ENCODE measurements at places on chromosomes 12 and 14.

- no peak for DNase-seq
Observed at GRCh38 chr12:42003031-42003430, 141.6 kb downstream of the GXYLT1 start.

DNA sequence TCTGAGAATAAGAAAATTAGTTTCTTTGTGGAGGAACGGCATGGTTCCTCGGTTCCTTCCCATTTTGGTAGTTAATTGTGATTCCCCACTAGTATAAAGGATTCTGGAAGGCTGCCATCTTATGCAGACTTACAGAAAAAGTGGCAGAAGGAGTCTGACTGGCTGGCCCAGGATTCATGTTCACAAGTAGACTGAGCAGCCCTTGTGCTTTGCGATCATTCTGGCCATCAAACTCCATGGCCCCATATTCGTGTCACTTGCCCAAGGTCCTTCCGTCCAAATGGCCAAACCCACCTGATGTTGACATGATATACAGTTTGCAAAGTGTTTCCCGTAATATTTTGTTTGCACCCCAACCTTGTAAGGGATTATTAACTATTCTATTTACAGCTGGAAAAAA, 297.2 kb upstream of the AMIGO2 start:
- no peak for DNase-seq

DNA sequence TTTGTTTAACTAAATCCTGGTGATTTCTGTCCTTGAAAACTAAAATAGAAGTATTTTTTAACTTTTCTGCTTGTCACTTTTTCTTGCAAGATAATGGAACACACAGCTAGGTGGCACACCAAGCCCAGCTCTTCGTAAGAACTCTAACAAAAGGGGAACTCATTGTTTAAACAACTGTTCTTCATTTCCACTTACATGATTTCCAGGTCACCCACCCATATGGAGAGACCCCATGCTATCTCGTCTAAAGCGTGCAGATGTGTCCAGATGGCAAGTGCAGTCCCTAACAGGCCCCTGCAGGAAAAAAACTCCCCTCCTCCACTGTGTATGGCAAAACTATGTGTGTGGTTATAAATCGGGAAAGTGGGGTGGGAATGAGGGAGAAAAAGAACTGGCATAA, 43.3 kb upstream of the NT5DC3 start:
- DNase-seq, result no peak

DNA sequence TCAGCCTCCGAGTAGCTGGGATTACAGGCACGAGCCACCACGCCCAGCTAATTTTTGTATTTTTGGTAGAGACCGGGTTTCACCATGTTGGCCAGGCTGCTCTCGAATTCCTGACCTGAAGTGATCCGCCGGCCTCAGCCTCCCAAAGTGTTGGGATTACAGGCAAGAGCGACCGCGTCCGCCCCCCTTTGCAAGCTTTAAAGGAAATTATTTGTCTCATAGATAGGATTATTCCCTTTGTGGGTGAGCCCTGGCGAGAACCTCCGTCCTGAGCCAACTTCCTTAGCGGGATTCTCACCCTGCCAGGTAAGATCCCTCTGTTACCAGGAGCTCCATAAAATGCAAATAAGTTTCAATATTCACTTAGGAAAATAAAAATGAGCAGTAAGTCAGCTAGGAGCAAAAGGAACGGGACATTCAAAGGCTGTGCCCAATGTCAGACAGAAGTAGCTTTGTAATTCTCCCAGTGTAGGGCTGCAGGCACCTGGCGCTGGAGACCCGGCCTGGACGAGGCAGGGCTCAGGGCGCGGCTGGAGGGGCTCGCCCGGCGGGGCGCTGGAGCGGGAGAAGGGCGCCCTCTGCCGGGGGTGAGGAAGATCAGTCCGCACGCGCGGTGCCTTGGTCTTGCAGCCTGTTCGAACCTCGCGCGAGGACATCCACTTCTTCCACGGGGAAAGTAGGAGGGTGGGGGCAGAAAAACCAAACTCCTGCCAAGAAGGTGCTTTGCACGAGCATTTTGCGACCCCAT, 47.2 kb upstream of the PLXNC1 start:
- DNase-seq, result peak; percentile 57

DNA sequence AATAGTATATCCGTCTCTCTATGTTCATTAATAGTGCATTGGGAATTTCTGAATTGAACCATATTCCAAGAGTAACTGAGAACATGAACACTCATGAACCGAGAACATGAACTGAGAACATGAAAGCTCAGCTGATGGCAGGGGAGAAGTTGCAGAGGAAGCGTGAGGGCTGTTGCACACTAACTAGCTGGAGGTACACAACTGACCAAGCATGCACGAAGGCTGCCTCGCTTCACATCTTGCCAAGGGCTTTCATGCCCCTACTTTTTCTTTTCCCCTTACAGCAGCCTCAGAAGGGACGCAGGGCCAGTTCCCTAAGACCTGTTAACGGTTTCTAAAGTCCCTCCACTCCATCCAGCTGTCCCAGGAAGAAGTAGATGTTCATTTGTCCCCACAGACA, 4.3 kb downstream of the RNASE1 start:
- no peak for DNase-seq

GRCh38 chr12:57541001-57541400, 6.0 kb downstream of the DCTN2 start:
- DNase-seq, result no peak

- DNase-seq, result no peak
Observed at GRCh38 chr12:93025145-93026103, 96.3 kb upstream of the EEA1 start.

DNA sequence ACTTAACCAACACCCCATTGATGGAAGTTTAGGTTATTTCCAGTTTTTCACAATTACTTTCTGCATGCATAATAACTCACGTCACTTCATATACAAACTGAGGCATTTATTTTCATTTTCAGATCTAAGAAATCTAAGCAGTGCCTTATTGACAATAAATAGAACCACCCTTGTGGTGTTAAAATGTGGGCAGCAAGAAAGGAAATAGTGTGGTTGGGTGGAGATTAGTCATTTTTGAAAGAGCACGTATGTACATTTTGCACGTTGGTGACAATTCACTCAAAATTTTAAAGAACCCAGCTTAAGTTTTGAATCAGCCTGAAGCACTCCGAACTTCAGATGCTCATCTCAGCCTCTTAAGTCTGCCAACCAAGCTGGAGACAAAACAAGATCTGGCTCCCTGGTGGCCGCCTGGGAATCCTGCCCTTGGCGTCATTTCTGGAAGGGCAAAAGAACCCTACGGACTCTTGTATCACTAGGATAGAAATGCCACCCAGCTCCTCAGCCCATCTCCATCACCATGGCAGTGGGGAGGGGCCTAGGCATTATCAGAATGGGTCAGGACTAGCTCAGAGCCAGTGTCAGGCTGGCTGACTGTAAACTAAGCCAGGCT, 89.5 kb upstream of the BCL2L14 start:
- no peak for DNase-seq

DNA sequence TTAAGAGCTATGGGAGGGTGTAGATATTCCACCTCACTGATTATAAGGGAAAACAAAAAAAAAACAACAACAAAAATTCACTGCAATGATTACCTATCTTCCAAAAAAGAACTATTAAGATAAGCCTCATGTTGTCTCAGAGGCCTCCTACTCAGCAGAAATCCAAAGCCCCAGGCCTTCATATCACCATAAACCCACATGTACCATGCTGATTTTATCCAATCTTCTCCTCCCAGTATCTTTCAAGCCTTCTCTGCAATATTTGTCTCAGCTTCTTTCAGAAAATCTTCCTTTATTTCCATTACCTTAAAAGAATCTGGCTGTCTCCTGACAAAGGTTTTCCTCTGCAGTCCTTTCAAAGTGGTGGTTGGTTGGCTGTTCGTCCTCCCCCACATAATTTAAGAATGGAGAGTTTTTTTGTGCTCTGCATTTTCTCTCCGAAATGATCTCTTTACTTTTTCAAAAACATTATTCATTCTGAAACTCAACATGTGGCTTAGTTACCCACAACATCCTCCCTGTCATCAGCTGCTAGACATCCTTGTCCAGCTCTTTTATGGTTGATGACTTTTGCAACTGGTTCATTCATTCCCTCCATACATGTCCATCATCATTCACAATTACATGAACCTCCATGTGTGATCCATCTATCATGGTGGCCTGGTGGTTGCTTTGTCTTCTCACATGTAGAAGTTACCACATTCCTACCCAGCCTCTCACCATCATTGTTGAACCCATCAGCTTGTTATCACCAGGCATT, 2.9 kb upstream of the EPYC start:
- DNase-seq, result no peak

GRCh38 chr12:26918321-26919215, 19.2 kb downstream of the INTS13 start:
- DNase-seq, result no peak

DNA sequence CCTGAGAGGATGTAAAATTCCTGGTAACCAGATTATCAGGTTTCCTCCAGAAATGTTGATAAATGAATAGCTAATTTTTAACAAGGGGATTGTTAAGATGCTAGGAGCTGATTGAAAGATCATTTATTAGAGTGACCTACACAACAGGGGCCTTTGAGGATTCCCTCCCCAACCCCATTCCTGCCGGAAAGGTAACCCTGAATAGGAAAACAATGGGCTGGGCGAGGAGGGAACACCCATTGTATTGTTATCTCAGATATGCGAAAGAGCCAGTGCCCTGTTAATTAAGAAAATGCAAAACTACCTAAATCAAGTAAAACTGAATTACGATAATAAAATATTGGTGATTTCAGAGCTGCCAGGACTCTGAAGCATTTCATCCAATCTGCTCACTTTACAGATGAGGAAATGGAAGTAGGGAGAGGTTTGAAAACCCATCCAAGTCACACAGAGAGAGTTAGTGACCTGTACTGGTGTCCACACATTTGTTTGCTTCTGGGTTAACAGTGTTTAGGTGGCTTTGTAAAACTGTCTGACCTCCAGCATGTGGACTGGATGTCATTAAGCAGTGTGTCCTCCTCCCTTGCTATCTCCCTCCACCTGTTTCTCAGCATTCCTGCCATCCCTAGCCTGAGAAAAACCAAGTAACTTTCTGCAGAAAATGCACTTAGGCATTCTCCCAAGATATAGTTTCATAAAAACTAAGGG, 214.8 kb downstream of the TTC6 start:
- DNase-seq, result no peak

DNA sequence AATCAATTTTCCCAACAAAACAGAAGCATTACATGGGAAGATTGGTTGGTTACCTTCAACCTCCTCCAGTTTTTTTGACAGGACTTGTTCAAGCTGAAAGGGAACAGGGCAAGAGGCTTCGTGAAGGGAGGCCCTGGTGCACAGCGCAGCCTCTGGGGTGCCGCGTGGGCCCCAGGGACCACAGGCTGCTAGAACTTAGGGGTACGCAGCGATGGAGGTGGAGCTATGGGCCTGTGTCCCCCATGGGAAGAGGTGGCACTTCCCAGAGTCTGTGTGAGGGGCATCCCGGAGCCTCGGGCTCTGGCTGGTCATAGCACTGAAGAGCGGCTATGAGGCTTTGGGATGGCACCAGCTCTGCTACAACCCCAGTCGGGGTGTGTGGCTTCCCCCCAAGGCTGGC, 22.1 kb upstream of the BTBD6 start:
- no peak for DNase-seq

DNA sequence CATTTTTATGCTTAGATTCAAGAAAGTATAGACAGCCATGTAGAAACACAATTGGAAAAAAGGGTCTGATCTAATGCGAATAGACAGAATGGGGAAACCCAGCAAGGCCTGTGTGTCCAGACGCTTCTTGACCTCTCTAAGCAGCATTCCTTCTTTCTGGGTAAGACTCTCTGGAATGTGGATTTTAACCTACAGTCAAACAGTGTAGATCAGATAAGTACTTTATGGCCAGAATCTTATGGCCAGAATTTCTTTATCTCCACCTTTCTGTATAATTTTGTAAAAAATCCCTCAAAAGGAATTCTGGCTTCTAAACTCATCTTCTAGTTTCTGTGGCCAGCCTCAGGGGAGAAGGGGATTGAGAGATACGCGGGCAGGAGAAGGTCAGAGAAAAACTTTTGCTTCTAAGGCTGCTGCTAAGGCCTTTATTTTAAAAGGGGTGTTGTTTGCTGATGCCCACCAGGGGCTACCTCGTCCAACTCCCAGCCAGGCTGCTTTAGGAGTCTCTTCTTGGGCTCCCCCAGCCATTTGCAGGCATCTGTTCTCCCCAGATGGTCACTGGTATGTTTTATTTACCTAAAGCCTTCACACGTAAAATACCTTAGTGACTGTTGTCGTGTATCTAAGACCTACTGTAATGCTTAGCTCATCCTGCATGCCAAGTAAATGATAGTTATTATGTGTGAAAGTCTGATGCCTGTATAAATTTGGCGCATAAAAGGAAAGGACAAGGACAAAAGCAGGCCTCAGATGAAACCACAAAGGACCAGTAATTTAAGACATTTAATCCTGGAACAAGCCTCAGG, 68.4 kb downstream of the ANO6 start:
- no peak for DNase-seq

GRCh38 chr12:25811656-25812126, 146.8 kb upstream of the RASSF8 start:
- DNase-seq, result no peak

GRCh38 chr14:32256576-32256975, 53.5 kb upstream of the RNU6-8 start:
- no peak for DNase-seq

- peak; percentile 56 for DNase-seq
Observed at GRCh38 chr12:131860472-131861260, 32.5 kb downstream of the MMP17 start.

DNA sequence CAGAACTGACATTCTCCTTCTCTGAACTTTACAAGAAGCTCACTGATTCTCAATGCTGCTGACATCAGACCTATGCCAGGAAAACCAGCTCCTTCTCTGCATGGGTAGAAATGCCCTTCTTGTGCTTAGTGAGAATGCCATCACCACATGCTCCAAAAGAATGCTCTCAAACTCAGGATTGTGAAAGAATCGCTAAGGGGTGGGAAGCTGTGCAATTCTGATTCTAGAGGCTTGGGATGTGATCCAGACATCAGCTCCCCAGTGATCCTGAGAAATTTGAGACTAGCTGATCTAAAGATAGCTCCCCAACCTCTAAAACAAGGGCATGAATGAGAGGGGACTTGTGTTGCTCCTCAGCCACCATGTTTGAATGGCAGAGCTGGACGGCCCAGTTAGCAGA, 113.2 kb downstream of the DPF3 start:
- no peak for DNase-seq

- DNase-seq, result no peak
Observed at GRCh38 chr14:61444215-61444768, 122.9 kb downstream of the PRKCH start.
